ENCODE measurements at places on chromosomes 5 and 9.

GRCh38 chr9:114167591-114168091 lies 12.3 kb downstream of the COL27A1 start:
- DNase-seq: no peak

GRCh38 chr5:150272531-150272930 lies 17.0 kb downstream of the CAMK2A start:
- DNase-seq: no peak

- DNase-seq: no peak
Measured at GRCh38 chr9:962023-962422, 14.4 kb upstream of the DMRT3 start.

DNA sequence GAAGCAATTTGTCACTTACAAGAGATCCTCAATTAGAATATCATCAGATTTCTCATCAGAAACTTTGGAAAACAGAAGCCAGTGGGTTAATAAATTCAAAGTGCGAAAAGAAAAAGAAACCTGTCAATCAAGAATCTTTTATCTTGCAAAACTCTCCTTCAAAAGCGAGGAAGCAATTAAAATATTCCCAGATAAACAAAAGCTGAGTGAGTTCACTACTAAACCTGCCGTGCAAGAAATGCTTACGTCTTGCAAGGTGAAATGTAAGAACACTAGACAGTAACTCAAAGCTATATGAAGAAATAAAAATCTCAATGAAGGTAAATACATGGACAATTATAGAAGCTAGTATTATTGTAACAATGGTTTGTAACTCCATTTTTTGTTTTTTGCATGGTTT lies 62.8 kb upstream of the IL33 start:
- DNase-seq: no peak

Measured in NCI-H510A (cell line).